ENCODE measurements at places on chromosomes 7 and 10.

- no peak for DNase-seq
Measured at GRCh38 chr7:71131256-71132126, 453 bp upstream of the GALNT17 start.

GRCh38 chr7:27147199-27148030, at the start of gene HOXA6:
Gene HOXA6, minus strand, starts transcription at chr7:27147774. Its CDS starts 25 bp downstream, at chr7:27147749.
- no peak for DNase-seq

DNA sequence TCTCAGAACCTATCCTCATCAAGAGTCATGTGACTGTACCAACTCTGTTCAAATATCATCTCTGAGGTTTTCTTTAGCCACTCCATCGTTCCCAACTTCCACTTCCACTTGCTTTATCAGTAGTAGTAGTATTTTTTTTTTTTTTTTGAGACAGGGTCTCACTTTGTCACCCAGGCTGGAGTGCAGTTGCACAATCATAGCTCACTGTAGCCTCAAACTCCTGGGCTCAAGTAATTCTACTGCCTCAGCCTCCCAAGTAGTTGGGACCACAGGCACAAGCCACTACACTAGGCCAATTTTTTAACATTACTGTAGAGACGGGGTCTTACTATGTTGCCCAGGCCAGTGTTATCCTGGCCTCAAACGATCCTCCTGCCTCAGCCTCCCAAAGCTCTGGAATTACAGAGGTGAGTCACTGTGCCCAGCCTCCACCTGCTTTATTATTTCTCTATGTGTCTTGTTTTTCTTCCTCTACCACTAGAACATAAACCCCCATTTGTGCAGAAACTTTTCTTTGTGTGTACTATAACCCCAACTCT, 5.9 kb downstream of the NCAPG2 start:
- DNase-seq: no peak

- no peak for DNase-seq
Measured at GRCh38 chr10:31152421-31153135, 120.9 kb upstream of the ZNF438 start.

GRCh38 chr7:44891791-44892190, 6.5 kb upstream of the PURB start:
- DNase-seq: no peak

- DNase-seq: no peak
Measured at GRCh38 chr10:86199041-86199440, 167.6 kb downstream of the GRID1 start.

GRCh38 chr7:72080865-72081510, 331.1 kb downstream of the CALN1 start:
- no peak for DNase-seq

DNA sequence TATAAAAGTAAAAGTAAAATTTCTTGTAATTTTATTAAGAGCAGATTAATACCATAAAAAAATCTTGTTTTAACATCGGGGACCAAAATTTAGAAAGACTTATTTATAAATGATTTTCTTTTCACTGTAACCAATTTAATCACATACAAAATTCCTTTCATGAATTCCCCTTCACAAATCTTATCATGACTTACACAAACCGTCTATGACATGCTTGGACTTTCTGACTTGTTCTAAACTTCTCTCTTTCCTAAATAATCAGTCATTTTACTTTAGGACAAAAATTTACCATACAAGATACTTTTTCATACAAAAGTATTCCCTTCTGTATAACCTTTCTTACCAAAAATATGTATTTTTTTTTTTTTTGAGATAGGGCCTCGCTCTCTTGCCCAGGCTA, 9.3 kb downstream of the CROT start:
- no peak for DNase-seq

DNA sequence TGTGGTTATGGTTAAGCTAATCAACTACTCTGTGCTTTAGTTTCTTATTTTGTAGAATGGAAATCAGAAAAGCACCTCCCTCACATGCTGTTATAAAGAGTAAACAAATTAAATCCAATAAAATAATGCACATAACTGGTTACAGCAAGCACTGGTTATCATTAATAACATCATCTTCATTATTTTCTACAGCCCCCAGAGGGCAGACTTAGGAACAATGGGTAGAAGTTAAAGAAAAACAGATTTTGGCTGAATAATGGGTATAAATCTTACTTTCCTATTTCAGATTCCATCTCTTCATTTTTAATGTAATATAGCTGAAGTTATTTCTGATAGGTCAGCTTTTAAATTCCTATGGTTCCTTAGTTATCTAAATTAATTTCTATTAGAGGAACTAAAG, 126.5 kb downstream of the DOCK4 start:
- DNase-seq: no peak

- DNase-seq: no peak
Measured at GRCh38 chr10:35770817-35771355, 128.8 kb upstream of the FZD8 start.

GRCh38 chr10:43196131-43196980, 58.1 kb downstream of the CSGALNACT2 start:
- no peak for DNase-seq

DNA sequence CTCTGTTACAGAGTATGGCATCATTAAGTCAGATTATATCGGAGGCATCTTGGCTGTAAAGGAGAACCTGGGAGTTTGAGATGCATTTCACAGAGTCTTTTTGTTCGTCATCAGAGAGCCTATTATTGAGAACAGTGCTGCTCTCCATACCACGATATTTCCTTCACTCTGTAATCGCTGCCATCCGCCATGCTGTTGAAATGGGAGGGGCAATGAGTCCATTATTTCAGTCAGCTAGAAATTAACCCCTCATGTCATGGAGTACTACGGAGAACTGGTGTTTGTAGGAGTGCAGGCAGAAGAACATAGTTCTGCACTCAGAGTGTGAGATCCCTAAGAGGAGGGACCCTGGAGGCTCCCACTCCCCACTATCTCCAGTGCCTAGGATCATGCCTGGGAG, 59.2 kb downstream of the SLC16A12 start:
- no peak for DNase-seq

- peak; percentile 7 for DNase-seq
Measured at GRCh38 chr10:121886997-121887622, 40.7 kb downstream of the ATE1 start.

DNA sequence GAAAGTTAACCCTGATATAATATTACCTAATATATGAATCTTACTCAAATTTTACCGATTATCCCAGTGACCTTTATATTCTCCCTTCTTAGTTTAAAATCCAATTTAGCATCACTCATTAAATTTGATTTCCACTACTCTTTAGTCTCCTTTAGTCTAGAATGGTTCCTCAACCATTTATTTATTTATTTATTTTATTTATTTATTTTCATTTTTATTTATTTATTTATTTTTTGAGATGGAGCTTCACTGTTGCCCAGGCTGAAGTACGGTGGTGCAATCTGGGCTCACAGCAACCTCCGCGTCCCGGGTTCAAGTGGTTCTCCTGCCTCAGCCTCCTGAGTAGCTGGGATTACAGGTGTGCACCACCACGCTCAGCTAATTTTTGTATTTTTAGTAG, 92.8 kb downstream of the LCOR start:
- DNase-seq: no peak

GRCh38 chr7:37901236-37901827, 15.3 kb downstream of the SFRP4 start:
- DNase-seq: no peak

DNA sequence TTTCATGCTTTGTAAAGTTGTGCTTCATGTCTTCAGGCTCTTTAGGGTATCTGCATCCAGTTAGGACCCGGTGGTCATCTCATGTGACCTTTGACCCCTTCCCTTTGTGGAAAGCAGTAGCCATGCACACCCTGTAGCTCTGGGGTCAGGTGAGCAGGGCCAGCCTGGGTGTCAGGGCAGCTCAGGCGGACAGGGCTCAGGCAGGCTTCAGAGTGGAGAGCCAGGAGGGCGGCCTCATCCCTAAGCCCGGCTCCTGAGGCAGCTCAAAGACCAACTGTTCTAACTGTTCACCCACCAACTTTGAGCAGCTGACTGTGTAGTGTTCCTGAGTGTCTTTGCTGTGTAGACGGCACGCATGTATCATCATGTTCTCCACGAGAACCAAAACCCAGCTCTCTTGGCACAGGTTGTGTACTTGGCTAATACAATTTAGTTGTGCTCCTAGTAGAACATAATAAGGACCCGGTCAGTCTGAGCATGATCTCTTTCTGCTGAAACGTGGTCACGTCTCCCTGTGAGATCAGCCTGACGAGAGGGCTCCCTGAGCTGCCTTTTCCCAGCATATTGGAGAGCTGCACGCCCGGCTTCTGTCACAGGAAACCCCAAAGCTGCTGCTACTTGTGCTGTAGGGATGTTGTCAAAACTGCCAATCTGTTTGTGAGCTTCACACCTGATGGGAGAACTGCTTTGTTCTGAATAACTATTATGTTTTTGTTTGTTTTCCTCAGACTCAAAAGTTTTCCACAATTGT, 30.0 kb downstream of the EEPD1 start:
- no peak for DNase-seq

DNA sequence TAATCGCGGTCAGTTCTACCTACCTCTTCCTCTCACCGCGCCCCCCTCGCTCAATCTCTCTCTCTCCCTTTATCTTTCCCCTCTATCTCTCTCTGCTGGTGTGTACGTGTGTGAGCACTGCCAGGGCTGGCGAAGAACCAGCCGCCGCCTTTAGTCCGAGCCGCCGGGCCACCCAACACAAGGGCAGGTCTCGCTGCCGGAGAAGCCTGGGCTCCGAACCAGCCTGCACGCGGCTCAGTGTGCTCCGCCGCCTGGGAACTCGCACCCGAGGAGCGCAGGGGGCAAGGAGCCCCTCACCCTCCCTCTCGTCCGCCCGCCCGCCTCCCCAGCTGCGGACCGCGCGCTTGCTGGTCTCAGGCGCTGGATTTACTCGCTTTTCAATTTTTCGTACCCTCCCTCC, 1.7 kb downstream of the NXPH1 start:
- DNase-seq: no peak

DNA sequence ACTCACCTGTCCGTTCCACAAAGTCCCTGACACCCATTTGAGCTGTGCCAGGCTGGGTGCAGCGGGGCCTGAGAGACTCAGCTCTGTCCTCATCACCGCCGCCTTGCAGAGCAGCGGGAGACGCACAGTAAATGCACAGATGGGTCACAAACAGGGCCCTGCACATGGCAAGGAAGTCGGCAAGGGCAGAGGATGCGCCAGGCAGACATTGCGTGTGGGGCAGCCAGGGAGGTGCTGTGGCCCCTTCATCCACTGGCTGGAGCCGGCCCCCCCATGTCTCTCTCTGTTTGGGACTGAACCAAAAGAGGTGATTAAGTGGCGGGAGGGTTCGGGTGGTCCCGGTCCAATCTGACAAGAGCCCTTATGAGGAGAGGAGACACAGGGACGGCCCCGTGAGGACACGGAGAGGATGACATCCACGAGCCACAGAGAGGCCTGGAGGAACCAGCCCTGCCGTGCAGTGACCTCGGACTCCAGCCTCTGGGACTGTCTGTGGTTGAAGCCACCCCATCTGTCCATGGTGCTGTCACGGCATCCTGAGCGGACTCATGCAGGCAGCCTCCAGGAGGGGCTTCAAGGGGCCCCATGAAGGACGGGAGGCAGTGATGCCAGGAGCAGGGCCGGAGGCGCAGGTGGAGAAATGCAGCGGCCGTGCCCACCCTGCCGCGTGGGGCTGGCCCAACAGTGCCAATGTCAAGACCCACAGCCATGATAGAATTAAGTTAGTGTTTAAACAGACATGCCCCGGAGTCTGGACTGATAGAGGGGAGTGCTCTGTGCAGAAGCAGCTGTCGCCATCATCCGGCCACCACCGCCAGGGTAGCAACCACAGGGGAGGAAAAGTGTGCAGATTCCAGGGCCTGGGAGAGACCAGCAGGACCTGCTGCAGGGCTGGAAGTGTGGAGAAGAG, 28.4 kb upstream of the FOXL3 start:
- DNase-seq: no peak

- DNase-seq: no peak
Measured at GRCh38 chr7:48168159-48168558, 3.1 kb upstream of the ABCA13 start.

GRCh38 chr7:56188823-56189346, 72.7 kb upstream of the NUPR2 start:
- DNase-seq: no peak

DNA sequence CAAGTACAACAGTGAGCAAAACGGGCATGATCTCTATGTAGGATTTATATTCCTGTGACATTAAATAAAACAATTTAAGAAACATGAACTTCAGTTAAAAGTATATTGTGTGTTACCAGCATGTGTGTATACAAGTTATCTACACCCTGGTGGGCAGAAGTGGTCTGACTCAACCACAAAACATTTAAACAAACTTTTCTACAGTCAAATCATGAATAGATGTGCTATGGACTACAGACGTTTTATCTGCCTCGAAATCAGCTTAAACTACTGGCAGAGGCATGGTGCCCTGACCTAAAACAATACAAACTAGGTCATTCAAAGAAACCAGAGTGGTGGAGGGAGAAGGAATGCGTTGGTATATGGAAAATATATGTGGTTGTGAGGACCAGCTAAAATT, 3.6 kb downstream of the ARL3 start:
- DNase-seq: no peak

- DNase-seq: no peak
Measured at GRCh38 chr7:20327055-20327454, 3.6 kb upstream of the ITGB8 start.

DNA sequence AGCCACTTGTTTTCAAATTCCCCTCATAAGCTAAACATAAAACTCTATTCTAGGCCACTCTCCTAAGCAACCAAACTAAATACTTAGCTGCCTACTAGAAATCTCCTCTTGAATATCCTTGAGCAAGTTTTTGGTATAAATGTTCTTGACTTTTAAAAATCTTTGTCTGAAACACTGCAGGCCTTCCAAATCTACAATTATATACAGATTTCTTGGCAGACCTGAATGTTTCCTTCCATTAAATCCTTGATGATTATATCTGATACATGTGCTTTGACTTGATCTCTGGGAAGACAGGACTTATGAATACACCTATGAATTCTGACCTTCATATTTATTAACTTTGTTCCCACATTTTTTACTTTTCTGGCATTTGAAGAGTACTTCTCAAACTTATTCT, 314.5 kb downstream of the CACNA2D1 start:
- DNase-seq: no peak

- DNase-seq: no peak
Measured at GRCh38 chr7:81929386-81929785, 159.5 kb upstream of the HGF start.

DNA sequence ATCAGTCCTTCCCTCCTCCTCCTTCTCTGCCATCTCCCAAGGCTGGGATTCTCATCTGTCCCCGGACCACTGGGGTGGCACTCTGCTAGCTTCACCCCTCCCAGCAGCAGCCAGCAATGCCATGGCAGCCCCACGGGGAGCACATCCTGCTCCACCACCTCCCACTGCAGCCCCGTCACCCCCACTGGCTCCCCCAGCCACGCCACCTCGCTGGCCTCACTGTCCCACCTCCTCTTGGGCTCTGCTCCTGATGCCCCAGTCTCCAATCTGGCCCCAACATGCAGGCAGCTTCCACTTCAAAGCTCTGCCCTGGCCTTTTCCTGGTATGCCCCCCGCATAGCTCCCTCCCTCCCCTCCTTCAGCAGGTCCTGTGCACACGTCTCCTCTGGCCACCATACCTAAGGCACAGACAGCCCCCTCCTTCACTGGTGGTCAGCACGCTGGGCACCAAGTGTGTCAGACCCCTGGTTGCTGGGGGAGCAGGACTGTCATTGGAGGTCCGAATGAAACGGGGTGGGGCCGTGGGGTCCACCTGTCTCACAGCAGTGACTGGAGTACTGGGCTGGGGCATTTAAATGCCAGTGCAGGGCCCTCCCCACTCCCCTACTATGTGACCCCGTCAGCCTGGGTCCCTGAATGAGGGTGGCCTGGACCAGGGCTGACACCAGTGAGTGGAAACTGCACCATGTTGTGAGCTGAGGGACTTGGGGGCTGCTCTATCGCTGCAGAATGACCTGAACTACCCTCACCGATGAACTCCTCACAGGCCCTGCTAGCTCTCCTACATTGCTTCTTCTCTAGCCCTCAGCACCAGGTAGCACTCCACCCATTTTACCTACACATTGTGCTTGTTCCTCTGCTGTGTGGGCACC, 38.7 kb downstream of the RASGEF1A start:
- DNase-seq: no peak
